ENCODE measurements at places on chromosomes 2 and 18.

GRCh38 chr2:136182315-136182714, 64.4 kb upstream of the CXCR4 start:
- no peak for DNase-seq

DNA sequence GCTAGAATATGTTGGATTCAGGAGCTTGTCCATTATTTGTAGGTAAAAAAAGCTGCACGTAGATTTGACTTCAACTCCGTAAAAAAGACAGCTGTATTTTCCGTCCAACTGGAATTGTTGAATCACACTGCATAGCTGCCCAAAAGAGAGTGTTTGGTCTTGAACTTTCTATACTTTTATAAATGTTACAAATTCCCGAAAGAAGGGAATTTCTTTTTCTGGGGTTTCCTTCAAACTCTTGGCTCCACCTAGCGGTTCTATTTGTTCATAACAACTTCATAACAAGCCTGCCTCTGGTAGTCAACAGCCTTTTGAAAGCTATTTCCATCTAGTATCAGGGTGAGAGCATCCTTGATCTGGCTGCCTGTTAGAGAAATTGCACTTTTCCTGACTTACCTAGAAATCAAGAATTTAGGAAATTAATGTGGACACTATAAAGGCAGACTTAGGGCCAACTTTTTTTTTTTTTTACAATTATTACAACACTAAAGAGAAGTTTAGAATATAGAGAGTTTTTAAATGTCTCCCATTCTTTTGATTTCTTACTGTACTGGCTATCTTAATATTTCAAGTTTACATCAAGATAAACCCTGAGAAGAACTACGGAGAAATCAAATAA, 48.1 kb downstream of the TMEM185B start:
- no peak for DNase-seq

DNA sequence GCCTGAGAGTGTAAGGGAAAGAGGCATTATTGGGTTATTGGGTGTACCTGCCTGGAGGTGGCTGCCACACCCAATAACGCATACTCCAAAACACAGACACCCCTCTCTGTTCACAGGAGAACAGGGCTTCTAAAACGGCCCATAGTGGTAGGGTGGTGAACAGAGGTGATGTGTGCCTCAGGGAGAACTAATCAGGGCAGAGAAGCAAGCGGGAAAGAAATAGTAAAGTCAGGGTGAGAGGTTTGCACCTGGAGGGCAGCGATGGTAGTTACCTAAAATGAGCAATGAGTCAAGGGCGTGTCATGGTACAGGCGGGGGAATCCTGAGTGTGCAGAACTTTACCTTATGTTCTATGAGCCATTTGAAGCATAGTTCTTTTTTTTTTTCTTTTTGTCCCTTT, 21.6 kb upstream of the VPS4B start:
- DNase-seq = no peak

DNA sequence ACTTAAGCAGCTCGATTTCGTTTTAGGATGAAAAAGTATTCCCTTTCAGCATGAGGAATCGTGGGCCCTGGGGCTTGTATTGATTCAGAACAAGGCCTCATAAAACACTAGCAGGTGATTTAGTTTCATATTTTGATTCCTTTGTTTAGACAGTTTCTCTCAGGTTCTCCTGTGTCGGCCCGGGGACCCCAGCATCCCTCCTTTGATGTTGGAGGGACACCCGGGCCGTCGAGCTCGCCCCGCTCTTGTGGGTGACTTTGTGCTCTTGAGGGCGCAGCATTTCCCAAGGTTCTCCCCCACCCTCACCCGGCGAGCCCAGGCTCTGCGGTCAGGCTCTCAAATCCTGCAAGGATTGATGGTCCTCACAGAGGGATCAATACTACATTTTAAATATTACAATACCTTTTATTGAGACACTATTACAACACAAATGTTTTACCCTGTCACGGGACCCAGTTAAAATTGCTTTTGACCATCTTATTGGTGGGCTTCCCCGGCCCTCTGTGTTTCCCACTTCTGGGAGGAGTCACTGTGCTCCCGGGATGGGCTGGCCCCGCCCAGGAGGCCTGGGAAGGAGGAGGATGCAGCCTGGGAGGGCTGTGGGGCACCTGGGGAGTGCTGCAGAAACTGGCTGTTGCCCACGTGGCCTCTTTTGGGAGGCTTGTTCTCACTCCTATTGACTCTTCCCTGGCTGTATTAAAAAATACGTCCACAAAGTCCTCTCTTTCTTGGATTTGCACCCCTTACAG, 222.6 kb downstream of the INSIG2 start:
- no peak for DNase-seq

- DNase-seq = no peak
Measured at GRCh38 chr2:63378589-63378988, 209.7 kb downstream of the WDPCP start.

- DNase-seq = no peak
Measured at GRCh38 chr2:112268547-112268946, 6.8 kb upstream of the ZC3H6 start.

DNA sequence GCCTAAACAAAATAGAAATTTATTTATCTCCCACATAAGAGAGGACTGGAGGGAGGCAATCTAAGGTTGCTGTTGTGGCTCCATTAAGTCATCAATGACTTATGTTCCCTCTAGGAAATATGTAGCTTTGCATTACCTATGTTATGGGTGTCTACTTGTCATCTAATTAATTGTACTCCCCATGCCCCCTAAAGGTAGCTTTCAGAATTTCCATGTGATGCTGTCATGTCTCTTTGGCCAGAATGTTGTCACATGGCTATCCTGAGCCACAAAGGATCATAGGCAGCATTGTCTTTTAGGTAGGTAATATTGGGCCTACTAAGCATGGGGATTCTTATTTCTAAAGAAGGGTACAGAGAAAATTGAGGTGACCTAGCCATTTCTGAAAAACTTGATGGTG, 935.6 kb upstream of the FANCL start:
- no peak for DNase-seq

DNA sequence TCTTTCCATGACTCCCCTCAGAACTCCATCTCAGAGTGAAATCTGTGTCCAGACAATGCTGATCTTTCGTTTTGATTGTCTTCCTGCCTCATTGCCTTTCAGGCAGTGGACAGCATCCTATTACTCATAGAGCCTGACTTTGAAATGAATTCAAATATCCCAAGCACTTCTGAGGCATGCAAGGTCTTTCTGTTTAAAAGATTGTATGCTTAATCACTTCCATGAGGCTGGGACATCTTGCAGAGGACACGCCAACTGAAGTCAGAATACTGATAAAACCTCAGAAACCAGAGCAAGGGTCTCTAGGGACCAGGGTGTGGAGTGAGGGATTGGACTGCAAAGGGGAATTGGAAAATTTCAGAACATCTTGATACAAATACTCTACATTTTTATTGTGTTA, 836.5 kb upstream of the ID2 start:
- DNase-seq = no peak

- no peak for DNase-seq
Measured at GRCh38 chr2:104857262-104858005, 3.5 kb downstream of the POU3F3 start.

- DNase-seq = no peak
Measured at GRCh38 chr18:57806201-57806977, 3.3 kb upstream of the ATP8B1 start.

- no peak for DNase-seq
Measured at GRCh38 chr2:240998706-240998994, 232 bp downstream of the SNED1 start.

GRCh38 chr18:37537868-37538525, 27.6 kb downstream of the CELF4 start:
- peak; percentile 10 for DNase-seq

DNA sequence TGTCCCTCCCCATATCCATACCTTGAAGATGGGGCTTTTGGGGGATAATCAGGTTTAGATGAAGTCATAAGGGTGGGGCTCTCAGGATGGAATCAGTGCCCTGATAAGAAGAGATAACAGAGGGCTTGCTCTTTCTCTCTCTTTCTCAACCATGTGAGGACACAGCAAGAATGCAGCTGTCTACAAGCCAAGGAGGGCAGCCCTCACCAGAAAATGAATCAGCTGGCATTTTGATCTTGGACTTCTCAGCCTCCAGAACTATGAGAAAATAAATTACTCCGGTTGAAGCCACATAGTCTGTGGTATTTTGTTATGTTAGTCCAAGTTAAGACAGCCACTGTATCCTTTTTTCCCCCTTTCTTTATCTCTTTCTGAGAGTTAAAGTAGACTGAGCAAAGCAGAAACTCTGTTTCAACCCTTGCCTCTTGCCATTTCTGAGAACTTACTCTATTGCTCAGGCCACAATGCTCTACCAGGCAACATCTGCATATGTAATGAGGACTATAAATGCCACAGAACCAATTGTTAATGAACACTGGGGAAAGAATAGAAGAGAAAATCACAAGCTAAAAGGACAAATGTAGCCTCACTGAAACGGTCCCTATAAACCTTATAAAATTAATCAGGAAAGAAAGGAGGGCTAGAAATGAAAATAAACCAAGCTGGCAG, 56.9 kb downstream of the SRBD1 start:
- no peak for DNase-seq

DNA sequence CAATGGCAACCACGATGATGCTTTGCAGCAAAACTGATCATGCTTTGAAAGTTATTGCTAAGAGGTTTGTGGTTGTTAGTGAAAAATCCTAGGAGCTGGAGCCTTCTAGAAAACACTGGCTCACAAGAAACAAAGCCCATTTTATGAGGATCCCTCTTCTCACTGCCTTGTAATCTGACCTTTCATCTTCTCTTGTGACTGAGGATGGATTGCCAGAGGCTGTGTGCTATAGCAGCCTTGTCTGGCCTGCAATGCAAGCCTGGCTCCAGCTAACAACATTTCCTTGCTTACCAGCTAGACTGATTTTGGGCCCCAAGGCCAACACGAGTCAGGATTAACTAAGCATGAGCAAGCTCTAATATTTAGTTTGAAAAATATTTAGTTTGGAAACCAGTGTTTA, 13.1 kb downstream of the PIEZO2 start:
- no peak for DNase-seq

DNA sequence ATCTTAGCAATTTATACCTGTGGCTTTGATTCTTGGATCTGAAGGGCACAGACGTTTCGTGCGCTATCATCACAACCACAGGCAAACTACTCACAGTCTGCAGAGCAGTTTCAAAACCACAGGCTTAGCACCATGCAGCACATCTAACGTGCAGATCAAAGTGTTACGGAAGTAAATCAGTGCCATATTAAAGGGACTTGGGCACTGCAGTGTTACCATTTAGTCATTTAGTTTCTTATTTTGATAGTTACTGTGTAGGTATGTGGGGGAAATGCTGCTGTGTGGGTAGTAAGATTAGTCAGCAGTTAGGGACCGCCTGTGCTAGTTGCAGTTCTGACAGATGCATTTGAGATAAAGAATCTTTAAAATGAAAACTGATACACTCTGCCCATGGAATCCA, 384.0 kb downstream of the NBAS start:
- peak; percentile 39 for DNase-seq

DNA sequence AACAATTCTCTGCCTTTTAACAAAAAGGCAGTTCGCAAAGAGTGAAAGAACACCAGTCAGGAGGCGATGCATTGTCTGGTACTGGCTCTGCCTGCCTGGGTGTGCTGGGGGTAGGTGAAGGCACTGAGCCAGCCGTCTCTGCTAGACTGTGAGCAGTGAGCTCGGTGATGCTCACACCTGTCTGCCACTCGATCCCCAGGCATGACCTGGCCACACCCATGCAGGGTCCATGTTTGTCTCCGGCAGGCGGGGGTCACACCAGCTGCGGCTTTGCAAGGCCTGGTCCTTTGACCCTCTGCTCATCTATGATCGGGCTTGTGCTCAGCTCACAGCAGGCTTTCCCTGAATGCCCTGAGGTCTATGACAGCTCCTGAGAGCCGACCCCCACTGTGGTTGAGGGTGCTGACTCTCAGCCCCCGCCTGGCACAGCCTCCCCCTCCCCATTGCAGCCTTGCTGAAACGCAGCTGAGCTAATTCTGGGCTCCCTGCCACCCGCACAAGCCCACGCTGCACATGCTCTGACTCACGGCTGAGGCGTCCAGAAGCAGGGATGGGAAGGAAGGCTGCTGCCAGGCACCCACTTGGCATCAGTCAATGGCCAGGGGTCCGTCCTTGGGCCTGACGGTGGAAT, 23.7 kb downstream of the CRACDL start:
- no peak for DNase-seq

DNA sequence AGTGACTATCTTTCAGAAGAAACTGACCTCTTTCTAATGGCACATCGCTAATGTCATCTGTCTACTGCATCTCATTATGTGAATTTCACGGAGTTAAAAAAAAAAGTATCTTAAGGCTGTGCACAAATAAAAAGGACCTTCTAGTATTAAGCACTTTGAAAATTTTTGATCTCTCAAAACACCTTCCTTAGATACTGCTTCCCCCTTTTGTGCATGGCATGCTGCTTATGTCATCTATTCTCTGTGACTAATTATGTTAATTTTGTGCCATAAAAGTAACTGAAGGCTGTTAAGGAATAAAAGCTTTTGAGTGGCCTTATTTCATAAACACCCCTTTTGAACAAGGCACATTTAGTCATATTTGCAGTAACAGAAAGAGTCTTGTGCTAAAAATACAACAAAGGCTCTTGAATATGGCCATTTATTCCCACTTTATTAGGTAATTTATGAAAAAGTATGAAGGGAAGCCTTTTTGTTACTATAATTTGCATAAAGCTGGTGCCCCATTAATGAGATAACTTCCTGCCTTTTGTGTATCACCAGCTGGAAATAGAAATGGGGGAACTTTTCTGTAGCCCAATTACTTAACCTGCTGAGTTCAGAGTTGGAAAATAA, 1412.0 kb upstream of the ZEB2 start:
- DNase-seq = no peak

- DNase-seq = no peak
Measured at GRCh38 chr2:238025741-238026360, 35.0 kb upstream of the SCLY start.

DNA sequence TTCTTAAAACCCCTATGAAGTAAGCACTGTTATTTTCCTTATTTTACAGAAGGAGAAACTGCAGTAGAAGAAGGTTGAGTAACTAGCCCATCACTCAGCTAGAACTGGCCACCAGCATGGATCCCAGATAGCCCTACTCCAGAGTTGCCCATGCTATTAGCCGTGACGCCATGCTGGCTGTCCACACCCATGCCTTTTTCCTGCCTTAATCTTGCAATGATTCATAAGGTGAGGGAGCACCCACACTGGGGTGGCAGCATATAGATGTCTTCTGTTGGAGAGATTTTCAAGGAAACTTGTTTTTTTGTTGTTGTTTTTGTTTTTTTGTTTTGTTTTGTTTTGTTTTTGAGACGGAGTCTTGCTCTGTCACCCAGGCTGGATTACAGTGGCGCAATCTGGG, 204.1 kb upstream of the HAAO start:
- DNase-seq = no peak

GRCh38 chr2:145961846-145962245, 1441.9 kb upstream of the ZEB2 start:
- DNase-seq = no peak

Measured in activated CD4-positive, alpha-beta T cell treated with anti-CD3 and anti-CD28 coated beads, Interleukin-2, amount 50 U/mL, for 1 hour (primary cell).